Fibroblast of skin of abdomen (primary cell): ENCODE measurements at places on chromosomes 7 and 10.

DNA sequence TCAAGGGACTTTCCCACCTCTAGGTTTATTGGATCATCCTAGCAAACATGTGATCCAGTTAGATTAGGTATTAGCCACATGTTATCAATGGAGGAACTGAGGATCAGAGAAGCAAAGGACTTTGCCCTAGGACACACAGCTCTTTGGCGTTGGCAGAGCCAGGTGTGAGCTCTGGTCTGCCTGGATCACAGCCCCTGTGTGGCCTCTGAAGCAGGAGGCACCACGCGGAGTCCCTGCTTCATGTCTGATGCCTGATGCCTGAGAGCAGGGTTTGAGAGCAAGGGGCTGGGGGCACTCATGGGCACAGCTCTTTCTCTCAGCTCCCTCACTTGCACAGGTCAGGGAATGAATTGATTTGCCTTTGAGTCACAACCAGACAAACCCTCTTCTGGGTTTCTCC is 64.7 kb upstream of the CTBP2 start:
- no peak for DNase-seq

GRCh38 chr7:122791959-122792545 is 89.3 kb upstream of the RNF148 start:
- DNase-seq = no peak

DNA sequence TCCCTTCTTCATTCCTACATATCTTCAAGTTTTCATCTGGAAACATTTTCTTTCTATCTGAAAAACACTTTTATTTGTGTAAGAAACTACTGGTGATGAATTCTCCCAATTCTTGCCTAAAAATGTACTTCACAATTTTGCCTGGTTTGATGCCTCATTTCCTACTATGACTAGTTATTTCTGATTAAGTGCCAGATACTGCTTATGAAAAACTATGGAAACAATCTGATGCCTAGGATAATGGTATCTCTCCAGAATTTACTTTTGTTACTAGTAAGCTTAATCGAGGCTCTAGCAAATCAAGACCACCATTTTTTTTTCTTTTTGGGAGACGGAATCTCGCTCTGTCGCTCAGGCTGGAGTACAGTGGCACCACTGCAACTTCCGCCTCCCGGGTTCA is 31.3 kb downstream of the CACUL1 start:
- peak; percentile 46 for DNase-seq

DNA sequence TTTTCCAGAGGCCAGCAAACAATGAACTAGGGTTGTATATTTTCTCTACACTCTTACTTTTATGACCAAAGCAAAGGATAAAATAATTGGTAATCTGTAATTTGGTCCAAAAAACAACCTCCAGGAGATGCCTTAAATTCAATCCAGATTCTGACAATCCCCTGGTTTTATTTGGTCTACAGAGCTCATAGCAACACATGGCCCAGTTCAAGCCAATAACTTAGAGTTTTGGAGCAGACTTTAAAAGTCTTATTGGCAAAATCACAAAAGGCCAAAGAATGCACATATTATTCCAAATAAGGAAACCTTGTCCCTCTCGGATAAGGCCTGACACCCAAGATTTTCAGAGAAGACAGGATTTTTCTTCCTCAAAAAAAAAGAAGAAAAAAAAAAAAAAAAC is 51.9 kb downstream of the SORBS1 start:
- peak; percentile 56 for DNase-seq

GRCh38 chr7:19215412-19215811 is 70.2 kb upstream of the FERD3L start:
- peak; percentile 79 for DNase-seq

DNA sequence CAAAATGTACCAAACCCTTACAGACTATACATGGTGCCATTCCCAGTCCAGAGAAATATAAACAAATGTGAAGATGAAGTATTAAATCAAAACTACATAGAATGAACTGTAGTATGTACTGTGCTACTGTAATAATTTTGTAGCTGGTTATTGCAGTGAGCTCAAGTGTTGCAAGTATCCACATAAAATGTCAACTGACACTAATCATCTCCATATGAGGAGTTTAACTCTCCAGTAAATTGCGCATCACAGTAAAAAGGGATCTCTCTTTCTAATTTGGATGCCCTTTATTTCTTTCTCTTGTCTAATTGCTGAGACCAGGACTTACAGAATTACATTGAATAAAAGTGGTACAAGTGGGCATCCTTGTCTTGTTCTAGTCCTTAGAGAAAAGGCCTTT is 165.5 kb downstream of the CPED1 start:
- DNase-seq = peak; percentile 40

DNA sequence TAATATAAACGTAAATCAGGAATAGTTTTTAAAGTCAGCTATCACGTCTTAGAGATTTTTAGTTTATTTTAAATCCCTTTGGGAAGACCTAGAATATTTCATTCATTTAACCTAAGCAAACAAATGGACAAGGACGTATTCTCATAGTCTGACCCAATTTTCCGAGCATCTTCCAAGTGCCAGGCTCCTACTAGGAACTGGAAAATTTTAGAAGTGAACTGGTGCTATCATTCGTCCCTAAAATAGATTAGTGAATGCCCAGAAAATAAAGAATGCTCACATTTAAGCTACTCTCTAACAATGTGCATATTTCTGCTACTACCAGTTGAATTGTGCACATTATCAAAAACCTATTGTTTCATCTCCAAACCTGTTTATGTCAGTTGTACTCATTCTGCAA is 120.1 kb downstream of the ZFAND4 start:
- no peak for DNase-seq

DNA sequence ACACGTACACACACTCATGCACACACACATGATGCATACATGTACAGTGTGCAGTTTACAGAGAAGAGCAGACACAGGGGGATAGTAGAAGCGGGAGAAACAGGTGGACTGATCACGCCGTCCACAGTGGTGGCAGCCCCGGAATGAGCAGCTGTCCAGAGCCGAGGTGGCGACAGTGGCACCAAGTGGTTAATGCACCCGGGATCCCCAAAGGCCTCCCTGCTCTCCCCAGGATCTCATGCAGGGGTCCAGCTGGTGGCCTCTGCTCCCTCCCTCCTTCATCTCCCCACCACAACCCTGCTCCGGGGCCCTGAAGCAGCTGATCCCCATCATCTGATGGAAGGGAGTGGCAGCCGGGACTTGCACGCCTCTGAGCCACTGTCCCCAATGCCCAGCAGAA is 29.7 kb downstream of the TMEM130 start:
- no peak for DNase-seq

DNA sequence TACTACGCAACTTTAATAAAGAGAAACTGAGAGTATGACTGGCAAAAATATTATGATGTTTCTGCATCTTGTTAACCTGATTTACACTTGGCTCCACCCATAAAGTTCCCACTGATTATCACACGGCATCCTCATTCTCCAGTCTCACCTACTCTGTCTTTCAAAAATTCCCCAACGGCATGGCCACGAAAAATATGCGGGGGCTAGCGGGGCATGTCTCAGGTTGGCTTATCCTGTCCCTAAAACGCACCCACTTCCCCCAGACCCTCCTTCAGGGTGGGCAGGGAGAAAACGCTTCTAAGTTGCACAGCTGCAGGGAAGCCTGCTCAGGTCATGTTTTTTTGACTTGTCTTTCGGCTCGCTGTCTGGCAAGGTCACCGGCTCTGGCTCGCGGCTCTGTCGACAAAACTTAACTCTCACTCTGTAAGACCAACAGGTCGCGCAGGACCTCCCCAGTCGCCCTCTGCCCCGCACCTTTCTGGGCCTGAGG is 3.8 kb downstream of the CDK6 start:
- DNase-seq = no peak

DNA sequence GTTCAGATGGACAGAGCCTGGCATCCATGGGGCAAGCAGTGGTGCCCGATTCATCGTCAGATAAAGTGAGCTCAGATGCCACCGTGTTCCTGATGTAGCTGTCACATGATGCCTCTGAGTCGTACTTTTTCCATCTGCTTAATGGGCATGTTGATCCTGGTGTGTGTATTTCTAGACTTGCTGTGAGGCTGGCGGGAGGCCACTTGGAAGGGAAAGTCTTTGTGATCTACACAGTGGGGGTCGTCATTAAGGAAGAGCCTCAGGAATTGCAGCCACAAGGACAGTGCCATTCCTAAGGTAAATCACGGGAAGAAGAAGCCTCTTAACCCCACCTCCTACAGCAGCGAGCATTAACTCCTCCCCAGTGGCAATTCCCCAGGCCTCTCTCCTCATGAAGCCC is 63.0 kb downstream of the RGS10 start:
- no peak for DNase-seq

GRCh38 chr10:47139121-47139520 is 160.9 kb upstream of the GDF10 start:
- DNase-seq = no peak

DNA sequence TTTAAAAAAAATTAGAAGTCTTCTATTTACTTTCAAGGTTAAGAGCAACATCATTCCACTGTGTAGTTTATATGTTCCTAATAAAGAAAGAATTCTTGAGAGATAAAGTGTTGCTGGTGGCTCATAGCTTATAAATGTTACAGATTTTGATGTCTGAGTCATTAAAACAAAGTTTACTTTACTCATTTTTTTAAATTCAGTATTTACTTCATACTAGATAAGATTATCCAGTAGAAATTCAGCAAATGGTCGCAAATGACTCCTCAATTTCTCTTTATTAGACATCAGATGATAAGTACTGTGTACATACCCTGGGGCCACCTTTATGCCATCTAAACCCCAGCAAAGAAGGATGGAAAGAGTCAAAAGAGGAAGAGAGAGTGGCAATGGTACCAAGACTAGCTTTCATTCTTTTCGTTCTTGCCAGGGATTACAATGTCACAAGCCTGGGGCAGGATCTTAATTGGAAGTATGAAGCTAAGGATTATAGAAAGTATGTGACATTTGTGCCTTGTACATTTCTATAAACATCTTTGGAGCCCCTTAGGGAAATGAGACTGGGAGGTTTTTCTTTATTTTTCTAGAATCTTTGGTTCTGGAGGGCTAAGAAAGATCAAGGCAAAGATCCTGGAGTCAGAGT is 206.1 kb downstream of the CHRM2 start:
- DNase-seq = peak; percentile 57

GRCh38 chr7:132250480-132251326 is 325.6 kb downstream of the PLXNA4 start:
- no peak for DNase-seq

GRCh38 chr7:101133621-101134398 is 6.9 kb downstream of the SERPINE1 start:
- peak; percentile 62 for DNase-seq

DNA sequence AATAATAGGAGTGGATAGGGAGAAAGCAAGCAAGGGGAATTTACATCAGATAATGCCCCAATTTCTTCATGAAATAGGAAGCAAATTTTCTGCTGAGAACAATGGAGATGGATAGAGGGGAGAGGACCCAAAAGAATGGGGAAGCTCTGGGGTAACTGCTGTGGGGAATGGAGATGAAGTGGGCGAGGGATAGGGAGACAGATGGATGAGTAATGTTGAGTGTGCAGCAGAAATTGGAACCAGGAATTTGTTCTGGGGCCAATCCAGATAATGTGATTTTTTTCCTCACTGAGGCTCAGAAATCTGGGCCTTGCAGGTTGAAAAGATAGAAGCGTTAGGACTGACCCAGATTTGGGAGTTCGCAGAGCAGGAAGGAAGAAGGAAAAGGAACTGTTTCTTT is 24.5 kb upstream of the MRC1 start:
- DNase-seq = peak; percentile 69

DNA sequence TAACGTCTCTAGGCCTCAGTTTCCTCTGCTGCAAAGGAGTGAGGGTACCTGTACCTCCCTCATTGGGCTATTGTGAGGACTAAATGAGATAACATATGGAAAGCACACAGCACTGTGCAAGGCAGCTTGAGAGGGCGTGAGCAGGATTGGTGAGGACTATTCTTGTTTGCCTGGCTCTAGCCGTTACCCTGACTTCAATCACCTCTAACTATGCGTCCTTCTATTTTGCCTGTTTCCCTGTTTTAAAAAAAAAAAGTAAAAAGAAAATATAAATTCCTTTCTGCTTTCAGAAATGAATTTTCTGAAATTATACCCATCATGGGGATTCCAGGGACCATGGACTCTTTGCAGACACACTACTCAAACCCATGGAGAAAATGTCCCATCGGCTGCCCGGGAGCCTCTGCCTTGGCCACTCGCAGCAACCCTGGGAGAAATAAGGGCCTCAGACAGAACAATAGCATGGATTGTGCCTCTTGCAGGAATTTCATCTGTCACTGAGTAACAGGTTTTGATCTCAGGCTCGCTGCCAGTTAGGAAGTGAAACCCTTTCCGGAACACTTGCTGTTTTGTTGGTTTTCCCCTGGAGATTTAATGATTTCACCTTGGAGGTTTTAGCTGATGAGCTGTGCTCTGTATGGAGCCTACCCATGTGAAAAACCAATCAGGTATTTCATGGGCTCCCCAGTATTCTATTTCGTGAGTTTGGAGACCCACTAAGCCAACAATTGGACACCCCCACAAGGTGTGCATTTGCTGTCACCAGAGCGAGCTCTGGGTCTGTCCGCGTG is 55.6 kb downstream of the STEAP1B start:
- no peak for DNase-seq

GRCh38 chr7:95649546-95649945 is 53.2 kb upstream of the PDK4 start:
- DNase-seq = no peak

DNA sequence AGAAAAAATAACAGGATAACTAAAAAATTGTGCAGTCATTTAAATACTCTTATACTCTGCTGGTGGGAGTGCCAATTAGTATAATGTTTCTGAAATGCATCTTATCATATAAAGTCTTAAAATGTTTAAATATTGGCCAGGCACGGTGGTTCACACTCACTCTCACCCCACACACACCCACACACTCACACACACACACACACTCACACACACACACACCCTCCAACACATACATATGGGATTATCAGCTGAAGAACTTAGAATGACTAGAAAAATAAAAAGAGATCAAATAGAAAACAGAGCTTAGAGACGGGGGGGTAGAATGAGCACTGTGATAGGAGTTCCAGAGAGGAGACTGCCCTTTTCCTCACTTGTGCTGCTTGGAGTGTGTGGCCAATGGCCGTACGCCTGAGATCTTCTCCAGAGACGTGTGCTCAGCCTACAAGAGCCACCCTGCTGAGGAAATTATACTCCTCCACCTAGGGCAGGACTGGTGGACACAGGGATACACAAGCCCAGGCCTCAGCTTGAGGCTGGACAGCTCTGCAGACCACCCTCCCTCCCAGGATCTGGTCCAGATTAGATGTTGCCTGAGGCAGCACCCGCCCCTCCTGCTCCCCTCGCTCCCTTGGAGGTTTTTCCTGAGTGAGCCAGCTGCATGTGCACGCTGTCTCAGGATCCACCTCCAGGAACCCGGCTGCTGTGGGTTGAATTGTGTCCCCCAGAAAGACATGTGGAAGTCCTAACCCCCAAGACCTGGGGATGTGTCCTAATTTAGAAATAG is 26.5 kb upstream of the PRKAG2 start:
- DNase-seq = no peak

DNA sequence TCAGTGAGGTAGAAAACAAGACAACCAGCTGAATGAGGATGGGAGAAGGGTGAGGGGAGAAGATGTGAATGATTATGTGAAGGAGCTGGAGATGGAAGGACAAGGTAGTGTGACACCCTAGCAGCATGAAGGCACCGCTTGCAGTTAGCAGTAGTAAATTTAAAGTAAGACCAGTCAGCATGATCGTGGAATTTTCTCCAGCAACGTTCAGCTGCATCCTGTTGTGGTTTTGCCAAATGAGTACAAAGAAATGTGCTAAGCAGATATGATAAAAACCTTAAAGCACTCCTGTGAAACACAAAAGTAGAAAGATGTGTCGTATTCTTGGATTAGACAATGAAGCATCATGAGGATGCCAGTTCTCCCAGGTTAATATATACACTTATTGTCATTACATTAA is 34.1 kb upstream of the IFRD1 start:
- peak; percentile 62 for DNase-seq
